ENCODE measurements at places on chromosomes 3 and 15.

DNA sequence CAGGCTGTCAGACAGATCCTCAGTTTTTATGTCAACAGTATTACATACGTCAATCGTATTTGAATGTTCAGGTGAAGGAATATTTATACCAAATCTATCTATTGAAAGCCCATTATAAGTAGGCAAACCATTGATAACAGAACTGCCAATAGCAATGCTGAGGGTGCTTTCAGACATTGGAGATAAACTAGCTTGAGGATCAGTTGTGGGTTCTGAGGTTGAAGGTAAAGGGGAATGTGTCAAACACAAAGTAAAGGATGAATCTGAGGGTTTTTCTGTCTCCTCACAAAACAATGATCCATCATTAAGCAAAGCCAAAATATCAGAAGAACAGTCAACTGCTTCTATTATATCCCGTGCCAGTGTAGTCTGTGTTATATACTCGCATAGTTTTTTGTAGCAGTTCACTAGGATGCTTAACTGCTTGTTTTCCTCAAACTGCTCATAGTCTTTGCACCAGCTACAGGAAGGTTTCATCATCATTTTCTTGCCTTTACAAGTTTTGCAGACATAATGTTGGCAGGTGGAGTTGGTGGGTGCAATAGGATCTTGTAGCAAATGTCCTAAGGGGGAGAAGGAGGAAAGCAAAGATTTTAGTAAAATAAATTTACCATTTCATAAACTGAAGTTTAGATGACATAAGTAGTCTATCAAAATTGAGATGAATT lies 43.8 kb downstream of the MSL2 start:
- no peak for DNase-seq

DNA sequence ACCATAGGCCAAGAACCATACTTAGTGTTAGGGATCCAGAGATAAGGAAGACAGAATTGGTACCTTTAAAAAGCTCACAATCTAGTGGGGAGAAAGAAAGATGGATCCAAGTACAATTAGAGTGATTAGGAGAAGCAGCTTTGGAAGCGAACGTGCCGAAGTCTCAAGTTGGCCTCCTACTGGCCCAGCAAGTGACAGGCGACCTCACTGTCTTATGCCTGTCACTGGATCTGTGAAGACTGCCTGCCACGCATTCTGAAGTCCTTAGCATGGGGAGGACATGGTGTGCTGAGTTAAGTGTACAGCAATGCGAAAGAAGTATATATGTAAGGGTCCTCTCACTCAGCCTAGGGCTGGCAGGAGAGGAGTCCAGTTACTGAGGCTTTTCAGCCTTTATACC lies 141.0 kb downstream of the GABRB3 start:
- DNase-seq, result no peak

DNA sequence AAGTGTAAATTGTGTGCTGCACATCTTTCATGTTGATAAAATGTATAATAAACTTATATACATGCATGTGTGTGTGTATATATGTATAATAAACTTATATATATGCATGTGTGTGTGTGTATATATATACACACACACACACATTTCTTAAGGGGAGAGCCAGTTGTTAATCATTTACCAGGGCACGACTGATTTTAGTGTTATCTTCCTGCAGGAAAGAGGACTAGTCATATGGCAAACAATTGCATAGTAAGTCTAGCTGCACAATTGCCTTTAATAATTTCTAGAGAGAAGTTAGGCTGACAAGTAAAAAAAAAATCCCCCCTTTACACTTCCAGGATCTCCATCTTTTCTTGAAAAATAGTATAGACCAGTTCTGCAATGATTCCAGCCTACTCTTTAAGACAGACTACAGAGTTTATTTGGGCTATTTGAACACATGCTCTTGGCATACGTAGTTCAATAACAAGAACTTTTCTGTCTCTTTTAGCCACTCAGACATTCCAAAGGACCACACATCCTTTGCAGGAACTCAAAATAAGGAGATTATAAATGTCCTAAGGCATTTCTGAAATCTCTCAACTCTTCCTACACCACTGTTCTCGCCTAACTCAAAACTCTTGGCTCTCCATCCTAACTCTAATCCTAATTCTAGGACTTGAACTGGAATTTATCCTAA lies 163.6 kb upstream of the SETMAR start:
- DNase-seq, result no peak

DNA sequence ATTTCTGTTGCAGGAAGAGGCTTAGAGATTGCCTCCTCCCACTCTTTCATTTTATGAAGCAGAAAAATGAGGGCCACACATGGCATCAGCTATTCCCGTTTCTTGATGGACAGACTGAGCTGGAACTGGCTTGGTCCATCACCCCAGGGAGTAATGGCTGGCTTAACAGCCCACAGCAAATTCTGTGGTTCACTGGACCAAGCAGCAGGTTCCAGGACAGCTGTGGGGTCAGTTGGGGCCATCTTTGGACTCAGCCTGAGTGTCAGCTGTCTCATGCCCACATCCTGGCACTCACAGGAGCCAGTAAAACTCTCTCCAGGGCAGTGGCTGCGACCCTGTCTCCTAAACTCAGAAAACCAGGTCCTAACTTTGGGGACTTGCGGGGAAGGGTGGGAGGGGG lies 36.5 kb downstream of the ZDHHC19 start:
- no peak for DNase-seq

- DNase-seq, result no peak
Observed at GRCh38 chr15:63968700-63969099, 77.6 kb downstream of the DAPK2 start.

DNA sequence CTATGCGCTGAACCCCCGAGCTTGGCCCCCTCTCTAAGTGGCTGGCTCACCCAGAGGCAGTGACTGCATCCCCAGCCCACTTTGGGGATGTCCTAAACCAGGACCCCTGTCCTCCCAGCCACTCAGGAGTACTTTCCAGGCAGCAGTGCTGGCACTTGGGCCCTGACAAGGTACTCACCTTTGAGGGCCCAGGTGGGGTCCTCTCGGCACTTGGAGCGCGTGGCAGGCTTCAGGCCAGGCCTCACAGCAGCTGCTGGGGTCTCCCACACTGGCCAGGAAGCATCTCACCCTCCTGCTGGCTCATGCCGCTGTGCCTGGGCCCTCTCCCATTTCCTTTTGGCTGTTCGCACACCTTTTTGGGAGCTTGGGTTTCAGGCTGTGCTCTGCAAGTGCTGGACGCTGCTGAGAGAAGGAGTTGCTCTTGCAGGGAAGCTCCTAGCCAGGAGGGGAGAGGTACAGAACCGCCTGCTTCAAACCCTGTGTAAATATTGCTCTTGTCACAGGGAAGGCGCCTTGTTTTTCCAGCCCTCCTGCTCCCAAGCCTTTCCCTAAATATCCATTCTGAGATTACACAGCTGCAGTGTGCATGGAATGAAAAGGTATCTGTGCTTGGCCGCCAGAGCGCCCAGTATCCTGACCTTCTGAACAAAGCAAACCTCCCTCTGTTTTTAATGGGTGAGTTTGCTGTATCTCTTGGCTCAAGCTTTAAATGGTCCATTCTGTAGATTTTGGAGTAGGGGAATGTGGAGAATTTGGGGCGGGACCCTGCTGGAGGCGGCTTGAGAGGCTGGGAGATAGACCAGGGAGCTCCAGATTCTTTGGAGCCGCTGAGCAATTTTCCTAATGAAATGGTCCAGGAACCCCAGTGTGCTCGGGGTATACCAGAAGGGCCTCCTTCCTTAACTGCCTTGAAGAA lies 45.6 kb downstream of the DNASE1L3 start:
- peak; percentile 47 for DNase-seq

DNA sequence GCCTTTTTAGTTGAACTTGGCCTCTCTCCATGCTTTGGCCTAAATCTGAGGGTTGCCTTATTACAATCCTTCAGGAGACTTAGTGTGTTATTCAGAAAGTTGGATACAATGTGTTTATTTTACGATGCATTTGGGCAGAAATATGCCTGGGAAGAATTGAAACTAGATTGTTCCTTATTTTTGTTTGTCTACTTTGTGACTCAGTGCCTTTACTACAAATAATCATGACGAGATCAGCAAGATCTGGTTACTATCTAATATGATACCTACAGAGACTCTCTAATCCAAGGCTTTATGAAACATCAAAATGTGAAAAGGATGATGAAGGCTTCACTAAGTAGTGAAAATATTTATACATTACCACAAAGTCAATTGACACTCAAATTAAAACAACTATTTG lies 82.2 kb downstream of the RBMS3 start:
- no peak for DNase-seq

DNA sequence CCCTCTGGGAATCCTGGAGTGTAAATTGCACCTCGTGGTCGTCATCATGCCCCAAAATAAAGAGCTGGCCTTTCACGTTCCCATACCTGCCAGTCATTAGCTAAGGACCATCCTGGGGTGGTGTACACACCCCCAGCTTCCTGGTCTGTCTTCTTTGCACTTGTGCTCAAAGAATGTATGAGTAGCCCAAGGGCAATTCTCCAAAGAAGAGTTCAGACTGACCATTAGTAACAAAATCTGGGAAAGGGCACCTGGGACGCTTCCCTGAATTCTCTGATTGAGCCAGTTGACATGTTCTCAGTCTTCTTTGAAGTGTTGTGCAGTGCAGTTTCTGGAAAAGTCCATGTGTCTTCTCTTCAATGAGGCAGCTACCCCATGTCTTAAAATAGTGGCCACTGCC lies 34.8 kb downstream of the FAM3D start:
- no peak for DNase-seq

DNA sequence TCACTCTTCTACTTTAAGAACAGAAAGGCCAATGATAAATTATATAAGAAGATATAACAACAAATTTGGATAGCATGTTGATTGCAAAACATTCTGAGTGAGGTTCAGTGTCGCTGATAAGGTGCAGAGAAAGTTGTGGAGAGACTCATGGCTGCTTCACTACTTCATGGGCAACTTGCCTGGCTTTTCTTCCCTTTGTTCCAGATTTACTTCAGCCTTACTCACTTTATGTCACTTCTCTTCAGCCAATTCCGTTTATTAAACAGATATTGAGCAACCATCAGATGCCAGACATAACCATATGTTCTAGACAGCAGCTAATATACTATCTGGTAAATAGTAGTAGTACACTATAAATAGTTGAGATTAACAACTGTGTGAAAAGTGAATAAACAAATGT lies 150.0 kb upstream of the CHL1 start:
- no peak for DNase-seq

- DNase-seq, result peak; percentile 87
Observed at GRCh38 chr15:48963524-48964113, at the start of gene SHC4. TSS of gene SHC4 (minus strand) at chr15:48963919. CDS start at chr15:48963015, 904 bp downstream.

GRCh38 chr15:57090496-57090859 lies 172.0 kb downstream of the TCF12 start:
- DNase-seq, result no peak

DNA sequence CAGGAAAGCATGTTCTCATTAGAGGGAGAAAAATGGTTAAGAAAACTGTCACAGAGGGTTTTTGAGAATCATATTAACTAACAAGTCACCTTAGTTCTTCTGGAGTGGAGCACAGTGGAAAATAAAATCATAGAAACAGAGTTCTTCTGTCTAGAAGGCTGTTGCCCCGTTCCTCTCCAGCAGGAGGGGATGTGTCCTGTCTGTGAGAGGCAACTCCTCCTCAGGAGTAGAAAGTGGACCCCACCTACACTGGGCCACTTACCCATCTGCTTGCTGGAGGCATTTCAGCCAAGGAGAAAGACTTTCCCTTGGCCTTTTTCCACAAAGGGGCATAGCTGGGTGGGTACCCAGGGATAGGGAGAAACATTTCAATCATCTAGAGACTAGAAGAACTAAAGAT lies 106.6 kb downstream of the SSR3 start:
- DNase-seq, result peak; percentile 60

DNA sequence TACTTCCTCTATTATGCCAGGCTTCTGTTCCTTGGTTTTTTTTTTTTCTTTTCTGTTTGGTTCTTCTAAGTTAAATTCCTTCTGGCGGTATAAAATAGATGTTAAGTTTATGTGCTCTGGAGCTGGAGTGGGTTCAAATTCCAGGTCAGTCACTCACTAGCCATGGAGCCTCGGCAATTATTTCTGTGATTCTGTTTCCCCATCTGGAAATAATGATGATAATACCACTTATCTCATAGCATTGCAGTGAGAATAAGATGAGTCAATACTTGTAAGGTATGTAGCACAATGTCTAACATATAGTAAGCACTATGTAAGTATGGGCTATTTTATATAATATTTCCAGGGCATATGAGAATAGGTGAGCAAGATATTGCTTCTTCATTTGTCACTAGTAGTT lies 33.2 kb upstream of the ZDHHC23 start:
- DNase-seq, result no peak

- no peak for DNase-seq
Observed at GRCh38 chr3:36653095-36653494, 111.3 kb downstream of the DCLK3 start.

- DNase-seq, result no peak
Observed at GRCh38 chr3:121757087-121757811, 7.7 kb upstream of the GOLGB1 start.

DNA sequence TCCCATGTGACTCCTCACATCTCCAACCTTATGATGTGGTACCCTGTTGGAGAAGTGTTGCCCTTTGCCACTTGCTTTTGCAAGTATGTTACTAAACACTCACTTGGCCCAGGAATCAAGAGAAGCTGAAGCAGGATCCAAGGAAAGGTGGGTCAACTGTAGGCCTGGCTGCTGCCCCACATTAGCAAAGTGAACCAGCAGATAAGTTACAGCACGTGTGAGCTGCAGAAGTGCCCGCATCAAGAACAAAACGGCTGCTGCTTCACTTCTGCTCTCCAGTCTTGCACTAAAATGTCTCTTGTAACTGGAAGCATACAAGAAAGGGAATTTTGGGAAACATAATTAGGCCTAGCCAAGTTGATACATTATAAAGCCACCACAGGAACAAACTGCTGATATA lies 79.6 kb downstream of the PCOLCE2 start:
- no peak for DNase-seq

- no peak for DNase-seq
Observed at GRCh38 chr3:25397150-25397549, 30.9 kb upstream of the RARB start.

- no peak for DNase-seq
Observed at GRCh38 chr3:99084826-99085225, 183.3 kb upstream of the DCBLD2 start.

DNA sequence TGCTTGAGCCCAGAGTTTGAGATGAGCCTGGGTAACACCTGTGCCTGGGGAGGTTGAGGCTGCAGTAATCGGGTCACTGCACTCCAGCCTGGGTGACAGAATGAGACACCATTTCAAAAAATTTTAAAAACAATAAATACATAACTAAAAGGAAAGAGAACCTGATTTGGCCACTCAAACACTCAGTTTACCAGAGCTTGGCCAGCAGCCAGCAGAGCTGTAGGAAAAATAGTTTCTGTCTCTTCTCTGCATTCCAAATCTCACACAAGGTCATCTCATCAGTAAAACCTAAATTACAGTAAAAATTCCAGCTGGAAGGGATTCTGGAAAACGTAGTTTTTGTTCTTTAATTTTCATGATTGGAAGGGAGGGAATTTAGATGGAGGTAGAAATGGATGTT lies 7.8 kb upstream of the PPM1L start:
- DNase-seq, result no peak

GRCh38 chr15:69669446-69669845 lies 216.8 kb downstream of the RPLP1 start:
- DNase-seq, result no peak

GRCh38 chr3:43019826-43020225 lies 40.7 kb downstream of the GASK1A start:
- DNase-seq, result no peak

- no peak for DNase-seq
Observed at GRCh38 chr3:194379231-194379630, 9.7 kb upstream of the LRRC15 start.
